ENCODE measurements at places on chromosomes 11 and 22.

DNA sequence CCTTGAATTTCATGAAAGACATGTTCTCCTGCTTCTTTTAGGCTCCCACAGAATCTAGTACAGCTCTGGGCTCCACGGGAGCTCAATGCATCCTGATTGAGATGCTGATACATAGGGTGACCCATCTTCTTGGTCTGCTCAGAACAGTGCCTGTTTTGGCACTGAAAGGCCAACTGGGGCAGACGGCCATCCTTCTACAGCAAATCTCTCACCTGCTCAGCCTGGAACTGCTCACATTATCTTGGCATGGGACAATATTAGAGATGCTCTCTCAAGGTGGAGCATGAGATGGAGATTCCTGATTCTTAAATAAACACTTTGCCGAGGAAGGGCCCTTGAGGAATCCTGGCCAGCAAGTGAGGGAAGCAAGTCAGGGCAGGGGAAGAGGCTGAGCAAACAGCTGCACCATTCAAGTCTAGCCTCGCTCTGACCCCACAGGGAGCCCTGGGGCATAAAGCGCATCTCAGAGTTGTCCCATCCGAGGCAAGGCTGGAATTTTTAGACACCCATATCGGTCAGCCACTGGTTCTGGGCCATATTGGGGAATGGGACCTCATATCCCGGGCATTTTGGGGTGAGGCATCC, 58.4 kb upstream of the CSNK2A3 start:
- no peak for DNase-seq

- DNase-seq = no peak
These were observed 25.1 kb downstream of the POU2AF1 start for GRCh38 chr11:111353776-111354600.

GRCh38 chr11:117210620-117211019, 11.4 kb downstream of the TAGLN start:
- no peak for DNase-seq

- DNase-seq = no peak
These were observed 97.9 kb downstream of the RCN1 start for GRCh38 chr11:32188785-32189184.

GRCh38 chr22:27100789-27101188, 443.4 kb downstream of the MIAT start:
- DNase-seq = no peak

DNA sequence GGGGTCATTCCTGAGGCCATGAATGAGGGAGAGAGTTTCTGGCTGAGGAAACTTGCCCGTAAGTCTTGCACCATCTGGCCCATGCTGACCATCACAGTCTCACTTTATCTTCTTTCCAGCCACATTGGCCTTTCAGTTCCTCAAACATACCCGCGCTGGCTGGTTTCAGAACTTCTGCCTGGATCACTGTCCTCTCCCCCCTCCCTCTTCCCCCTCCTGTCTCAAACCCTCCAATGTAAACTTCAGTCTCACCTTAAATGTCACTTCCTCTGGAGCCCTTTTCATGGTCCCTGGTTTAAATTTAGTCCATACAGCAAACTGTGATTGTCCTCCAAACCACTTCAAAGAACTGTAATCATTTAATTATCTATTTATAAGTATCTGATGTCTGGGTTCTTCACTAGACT, 3.7 kb upstream of the TMEM109 start:
- DNase-seq = no peak

- DNase-seq = no peak
These were observed 60.5 kb downstream of the CD82 start for GRCh38 chr11:44625759-44626523.

- no peak for DNase-seq
These were observed 124.7 kb downstream of the CADM1 start for GRCh38 chr11:115379528-115379927.

DNA sequence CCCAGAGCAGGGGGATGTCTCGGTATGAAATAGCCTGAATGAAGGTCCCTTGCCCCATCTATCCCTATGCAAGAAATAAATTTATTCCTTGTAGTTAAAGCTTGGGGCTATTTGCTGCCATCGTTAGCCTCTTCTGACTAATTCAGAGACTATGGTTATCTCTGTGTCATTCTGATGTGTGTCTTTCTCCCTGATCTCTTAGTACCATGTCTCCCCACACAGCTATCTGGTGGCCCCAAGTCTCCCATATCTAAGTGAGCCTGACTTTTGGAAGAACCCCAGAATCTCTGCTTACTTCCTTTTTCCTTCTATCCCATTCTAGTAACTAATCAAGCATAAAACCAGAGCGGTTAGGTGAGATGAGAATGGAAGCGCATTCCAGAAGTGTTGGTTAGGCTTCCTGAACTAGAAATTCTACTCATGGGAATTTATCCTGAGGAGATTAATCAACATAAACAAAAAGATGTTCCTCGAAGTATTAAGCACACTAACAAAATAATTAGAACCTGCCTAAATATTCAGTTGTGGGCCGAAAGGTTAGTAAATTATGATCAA, 71.4 kb upstream of the BMAL1 start:
- DNase-seq = no peak

Data from stimulated activated CD4-positive, alpha-beta T cell treated with anti-CD3 and anti-CD28 coated beads, Interleukin-15, amount 100 ng/mL, for 1 hour (primary cell).